Ascending aorta (tissue), 2 donors: ENCODE measurements at places on chromosomes 1 and 21.
A peak's percentile ranks its signal among the peaks of the same experiment; 100 is the strongest.

- DNase-seq, result no peak
These were observed 184.4 kb downstream of the SIPA1L2 start for GRCh38 chr1:232445361-232446106.

GRCh38 chr1:230124186-230125128 is 57.4 kb downstream of the GALNT2 start:
- no peak for DNase-seq

DNA sequence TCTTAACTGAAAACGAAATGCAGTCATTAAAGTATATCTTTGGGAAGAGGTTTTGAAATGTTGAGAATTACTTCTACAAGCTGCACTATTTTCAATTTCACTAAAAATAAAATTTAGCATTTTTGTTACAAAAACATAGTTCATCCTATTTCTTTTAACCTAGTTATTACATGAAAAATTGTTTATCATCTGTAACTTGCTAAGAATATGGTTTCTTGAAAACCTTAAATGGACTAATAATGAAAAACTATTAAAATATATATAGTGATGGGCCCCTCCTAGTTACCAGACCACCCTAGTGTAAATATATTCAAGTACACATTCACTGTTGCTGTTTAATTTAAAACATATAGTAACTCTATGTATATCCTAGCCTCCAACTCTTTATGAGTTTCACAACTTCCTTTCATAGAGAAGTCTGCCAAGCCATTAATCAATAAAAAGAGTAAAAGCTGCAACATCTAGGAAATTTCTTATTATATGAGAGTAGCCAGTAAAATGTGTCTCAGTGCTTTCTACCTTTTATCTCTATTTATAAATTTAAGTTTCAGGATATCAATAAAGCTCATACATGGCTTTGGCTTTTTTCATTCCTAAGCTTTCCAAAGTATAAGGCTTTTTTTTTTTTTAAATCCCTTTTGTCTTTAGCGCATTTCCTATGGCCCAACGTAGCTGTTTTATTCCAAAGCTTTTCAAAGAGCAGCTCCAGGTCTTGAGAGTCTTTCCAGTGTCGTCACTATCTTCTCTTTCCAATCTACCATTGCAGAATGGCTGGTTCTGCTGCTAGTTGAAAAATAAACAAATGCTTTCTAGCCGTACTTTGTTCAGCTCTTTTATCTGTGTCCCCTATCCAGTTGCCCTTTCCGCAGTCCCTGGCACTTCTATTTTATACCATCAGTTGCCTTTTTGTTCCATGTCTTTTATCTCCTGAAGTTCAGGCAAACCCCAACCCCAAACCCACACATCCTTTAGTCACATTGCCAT is 6.5 kb downstream of the IRF2BP2 start:
- no peak for DNase-seq

DNA sequence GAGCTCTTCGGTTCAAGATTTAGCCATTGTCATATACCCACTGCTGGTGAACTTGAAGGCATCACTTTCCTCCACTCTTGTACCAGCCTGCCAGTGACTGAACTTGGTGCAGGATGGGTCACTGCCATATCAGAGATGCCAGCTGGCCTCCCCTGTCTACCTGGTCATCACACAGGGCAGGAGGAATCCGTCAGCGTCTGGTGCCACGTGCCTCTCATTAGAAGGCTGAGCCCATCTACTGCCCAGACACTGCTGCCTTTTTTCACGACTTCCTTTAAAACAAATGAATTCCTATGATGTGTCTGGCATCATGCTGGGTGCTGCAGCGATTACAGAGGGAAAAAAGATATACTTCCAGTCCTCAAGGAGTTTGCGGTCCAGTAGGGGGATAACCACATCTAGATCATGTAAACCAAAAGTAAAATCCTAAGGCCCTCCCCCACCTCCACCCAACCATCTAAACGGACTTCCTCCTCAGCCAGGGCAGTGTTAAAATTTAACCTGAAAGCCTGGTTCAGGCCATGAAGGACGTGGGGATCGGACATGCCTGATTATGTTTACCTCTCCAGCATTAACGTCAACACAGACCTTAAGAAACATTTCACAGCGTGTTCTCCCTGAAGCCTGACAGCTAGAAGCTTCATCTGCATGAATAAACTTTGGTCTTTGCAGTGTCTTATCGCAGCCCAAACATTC is 29.2 kb upstream of the PDE9A start:
- DNase-seq, result no peak

DNA sequence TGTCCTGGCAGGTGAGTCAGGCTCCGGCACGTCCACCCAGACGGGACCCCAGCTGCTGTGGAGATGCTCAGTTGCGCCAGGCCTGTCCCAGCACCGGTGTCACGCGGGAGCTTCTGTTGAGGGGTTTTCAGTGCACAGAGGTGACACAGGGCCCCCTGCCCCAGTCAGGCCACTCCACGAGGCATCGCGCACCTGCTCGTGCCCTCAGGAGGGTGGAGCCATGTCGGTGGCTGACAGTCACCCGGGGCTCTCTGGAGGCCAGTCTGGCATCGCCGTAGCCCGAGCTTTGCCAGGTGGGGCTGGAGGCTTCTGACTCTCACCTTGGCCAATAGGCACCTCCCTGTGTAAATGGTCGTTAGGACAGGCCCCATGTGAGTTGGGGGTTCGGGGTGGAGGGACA is 11.1 kb downstream of the TMEM240 start:
- DNase-seq, result no peak

- DNase-seq, result peak; percentile 71
These were observed 322.4 kb downstream of the SETD4 start for GRCh38 chr21:35737899-35738346.
